ENCODE measurements at places on chromosomes 4 and X.

GRCh38 chrX:107713543-107714205 lies 61.9 kb downstream of the TSC22D3 start:
- DNase-seq, result no peak

GRCh38 chrX:18353931-18354368 lies 538 bp downstream of the SCML2 start:
- DNase-seq, result peak; percentile 37

GRCh38 chr4:127523369-127523768 lies 109.4 kb upstream of the INTU start:
- DNase-seq, result no peak

DNA sequence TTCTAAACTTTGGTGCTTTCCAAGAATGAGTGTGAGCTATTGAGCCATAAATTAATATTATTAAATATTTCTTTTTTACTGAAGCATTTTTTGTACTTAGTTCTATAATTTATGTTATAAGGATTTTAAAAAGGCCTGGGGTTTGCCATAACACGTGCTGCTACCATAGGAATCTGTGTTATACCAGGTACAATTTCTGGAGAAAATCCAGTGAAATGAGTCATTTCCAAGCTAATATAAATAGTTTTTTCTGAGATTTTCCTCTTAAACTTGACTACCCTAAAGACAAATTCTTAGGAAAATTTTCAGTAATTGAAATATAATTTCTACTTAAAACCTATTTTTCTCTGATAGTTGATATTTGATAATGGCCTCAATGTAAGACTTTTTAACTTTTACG lies 130.8 kb downstream of the TLL1 start:
- no peak for DNase-seq

- DNase-seq, result no peak
Measured at GRCh38 chrX:103124284-103124683, 31.3 kb upstream of the NXF3 start.

GRCh38 chrX:95055991-95056390 lies 1382.0 kb downstream of the FAM133A start:
- no peak for DNase-seq

- DNase-seq, result no peak
Measured at GRCh38 chr4:140869446-140869845, 113.3 kb upstream of the TBC1D9 start.

DNA sequence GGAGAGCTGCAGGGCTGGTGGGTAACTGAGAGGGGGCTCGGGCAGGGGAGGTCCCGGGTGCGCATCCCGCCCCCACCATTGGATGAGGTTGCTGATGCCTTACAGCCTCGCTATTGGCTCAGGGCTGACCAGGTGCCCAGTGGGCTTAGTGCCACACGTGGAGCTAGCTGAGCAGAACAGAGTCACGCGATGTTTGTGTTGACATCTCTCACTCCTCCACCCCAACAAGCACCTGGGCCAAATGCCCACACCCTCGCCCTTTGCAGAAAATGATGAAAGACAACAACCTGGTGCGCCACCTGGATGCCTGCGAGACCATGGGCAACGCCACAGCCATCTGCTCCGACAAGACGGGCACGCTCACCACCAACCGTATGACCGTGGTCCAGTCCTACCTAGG lies 31.8 kb downstream of the ATP2B3 start:
- no peak for DNase-seq

- DNase-seq, result peak; percentile 36
Measured at GRCh38 chrX:21657318-21658151, 595 bp downstream of the KLHL34 start.

GRCh38 chrX:130321550-130321949 lies 18.2 kb upstream of the SLC25A14 start:
- no peak for DNase-seq

DNA sequence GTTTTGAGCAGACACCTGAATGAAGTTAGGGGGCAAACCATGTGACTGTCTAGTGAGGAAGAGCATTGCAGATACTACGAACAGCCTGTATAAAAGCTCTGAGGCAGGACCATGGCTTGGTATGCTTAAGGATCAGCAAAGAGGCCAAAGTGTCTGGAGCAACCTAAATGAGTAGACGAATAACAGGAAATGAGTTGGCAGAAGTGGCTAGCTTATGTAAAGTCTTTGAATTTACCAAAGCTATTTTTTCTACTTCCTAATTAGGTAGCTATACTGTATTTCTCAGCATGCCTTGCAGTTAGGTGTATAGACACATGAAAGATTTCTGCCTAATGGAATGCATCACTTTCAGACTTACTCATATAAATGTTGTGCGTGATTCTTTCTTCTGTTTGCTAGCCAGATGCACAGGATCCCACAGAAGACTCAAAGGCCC lies 9.3 kb upstream of the GPRIN3 start:
- DNase-seq, result no peak

DNA sequence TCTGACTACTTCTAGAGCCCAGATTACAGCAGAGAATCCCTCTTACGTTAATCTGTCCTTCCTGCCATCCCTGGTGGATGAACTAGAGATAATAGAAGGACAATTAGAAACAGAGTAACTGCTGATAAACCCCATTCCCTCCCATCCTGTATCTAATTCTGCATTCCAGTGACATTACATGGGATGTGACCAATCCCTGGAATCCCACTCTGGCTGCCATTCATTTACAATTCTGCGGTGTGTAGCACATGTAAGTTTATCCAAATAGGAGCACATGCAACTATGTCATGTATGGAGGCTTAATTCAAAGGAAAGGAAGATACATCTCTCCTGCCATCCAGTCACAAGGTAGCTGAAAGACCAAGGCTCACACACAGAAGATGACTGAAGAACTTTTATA lies 339.5 kb downstream of the GPAT3 start:
- DNase-seq, result no peak

GRCh38 chr4:99144587-99144986 lies 490 bp upstream of the ADH4 start:
- no peak for DNase-seq

DNA sequence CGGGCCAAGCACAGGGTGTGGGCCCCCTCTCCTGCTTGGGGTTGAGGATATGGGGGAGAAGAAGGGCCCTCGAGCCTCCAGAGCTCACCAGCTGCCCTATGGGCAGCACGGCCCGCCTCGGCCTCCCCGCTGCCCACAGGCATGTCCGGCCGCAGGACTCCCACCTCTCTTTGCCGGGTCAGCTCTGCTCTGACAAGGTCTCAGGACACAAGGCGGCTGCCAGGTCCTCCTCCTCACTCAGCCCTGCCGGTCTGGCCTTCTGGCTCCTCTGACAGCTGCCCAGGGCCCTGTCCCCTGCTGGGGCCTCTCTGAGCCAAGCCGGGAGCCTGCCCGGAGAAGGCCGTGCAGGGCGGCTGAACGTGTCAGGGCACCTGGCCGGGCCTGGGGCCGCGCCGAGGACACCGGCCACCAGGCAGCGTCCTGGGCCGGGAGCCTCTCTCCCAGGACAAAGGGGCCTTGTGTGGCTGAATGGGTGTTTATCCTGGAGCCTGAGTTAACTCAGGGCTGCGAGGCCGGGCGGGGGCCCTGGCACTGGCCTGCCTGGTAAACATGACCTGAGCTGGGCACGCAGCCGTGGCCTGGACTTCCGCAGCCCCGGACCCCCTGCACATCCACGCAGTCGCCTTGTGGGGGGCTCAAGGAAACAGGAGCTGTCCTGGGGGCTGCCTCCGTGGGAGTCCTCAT lies 25.7 kb downstream of the TACC3 start:
- no peak for DNase-seq

DNA sequence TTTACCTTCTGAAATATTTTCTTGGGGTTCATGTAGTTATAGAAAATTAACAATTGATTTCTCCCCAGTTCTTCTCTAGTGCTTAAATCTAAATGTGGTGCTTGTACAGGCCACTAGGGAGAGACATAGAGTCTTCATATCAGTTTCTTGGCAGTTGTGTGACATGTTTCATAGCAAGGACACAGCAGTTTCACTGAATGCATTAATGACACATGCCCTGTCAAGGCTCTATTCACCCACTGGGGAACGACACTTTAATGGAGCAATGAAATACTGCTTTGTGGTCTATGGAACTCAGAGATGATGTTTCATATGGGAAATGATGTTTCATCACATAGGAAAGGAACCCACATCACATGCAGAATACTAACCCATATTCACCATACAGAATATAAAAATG lies 2.8 kb downstream of the VEGFC start:
- DNase-seq, result no peak

- no peak for DNase-seq
Measured at GRCh38 chrX:119455264-119455663, 13.0 kb upstream of the SLC25A5 start.

DNA sequence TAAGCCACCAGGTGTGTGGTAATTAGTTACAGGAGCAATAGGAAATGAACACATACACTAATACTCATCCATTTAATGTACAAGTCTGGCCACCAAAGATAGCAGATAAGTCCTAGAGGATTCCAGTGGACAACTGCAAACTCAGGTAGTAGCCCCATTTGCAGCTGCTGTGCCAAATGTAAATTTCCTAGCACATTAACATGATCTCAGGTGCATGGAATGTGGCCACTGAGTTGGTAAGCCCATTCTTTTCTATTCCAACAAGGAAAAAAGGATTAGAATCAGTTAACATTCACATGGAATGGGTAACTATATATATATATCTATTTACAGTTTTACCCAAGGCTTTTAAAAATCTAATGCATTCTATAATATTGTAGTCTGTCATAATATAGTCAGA lies 23.3 kb upstream of the FRAS1 start:
- DNase-seq, result no peak

DNA sequence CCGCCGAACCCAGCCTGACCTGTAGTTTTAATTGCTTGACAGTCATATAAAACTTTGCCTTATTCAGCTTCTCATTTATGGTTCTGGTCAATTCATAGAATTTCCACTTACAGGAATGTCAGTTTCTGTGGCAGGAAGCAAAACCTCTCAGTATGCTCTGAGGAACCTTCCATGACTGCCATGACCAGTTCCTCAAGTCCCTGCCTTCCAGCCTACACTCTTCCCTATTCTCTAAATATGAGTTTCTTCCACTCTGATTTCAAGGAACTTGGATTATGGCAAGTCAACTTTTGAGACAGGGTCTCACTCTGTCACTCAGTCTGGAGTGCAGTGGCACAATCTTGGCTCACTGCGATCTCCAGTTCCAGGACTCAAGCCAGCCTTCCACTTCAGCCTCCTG lies 26.0 kb upstream of the NSUN7 start:
- DNase-seq, result no peak

GRCh38 chr4:83109480-83110222 lies 4.9 kb downstream of the PLAC8 start:
- DNase-seq, result peak; percentile 75

GRCh38 chrX:141221611-141222010 lies 20.7 kb downstream of the SPANXC start:
- no peak for DNase-seq

- no peak for DNase-seq
Measured at GRCh38 chr4:5884796-5885195, 8.1 kb downstream of the CRMP1 start.

- no peak for DNase-seq
Measured at GRCh38 chr4:55367084-55367722, 21.2 kb downstream of the SRD5A3 start.
